HEK293T (cell line): ENCODE measurements at places on chromosomes 3 and 15.

- no peak for DNase-seq
These were observed 55.6 kb downstream of the PLXNA1 start for GRCh38 chr3:127038466-127038865.

GRCh38 chr15:61227950-61228936, 859 bp downstream of the RORA start:
- DNase-seq, result no peak

DNA sequence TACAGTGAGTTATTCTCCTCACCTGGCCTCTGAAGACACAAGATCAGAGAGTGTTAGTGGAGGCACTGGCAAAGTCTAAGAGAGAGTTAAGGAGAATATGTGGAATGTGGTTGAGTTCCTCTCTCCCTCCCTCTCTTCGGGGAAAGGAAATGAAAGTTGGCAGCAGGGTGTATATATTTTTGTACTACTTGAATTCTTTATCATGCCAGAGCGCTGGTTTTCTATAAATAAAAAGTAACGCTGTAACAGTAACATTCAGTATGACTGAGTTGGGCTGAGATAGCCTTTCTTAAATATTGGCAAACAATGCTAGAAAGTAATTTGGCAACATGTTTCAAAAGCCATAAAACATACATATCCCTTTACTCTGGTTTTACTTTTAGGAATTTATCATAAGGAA, 77.5 kb upstream of the TNFAIP8L3 start:
- no peak for DNase-seq

DNA sequence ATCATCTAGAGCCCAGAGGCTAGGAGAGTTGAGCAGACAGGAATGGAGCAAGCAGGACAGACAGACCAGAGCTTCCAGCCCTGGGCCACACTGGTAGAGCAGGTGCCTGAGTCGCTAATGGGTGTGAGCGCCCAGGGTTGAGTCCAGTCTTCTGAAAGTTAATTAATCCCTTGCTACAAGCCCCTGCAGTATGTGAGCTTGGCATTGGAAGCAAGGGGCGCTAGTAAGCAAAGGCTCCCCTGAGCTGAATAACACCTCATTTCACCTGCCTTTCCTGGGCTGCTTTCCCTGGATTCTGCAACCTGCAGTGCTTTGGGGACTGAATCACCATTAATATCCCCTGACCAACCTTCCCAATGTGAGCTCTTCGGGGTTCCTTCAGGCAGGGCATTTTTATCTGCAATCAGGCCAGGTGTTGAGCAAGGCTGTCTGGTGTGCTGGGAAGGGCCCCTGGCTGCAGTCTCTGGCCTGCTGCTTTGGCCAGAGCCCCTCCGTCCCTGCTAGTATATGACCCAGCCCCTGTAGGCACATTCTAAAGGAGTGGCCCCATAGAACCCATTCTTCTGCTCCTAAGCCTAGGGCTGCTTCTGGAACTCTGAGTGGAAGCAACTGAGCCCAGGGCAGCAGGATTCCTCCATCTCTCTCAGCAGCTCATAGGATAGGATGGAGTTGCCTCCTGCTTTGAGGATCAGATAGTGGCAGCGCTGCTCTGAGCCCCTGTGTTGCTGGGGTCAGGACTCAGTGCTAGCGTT, 45.1 kb upstream of the EPHB1 start:
- DNase-seq, result no peak

DNA sequence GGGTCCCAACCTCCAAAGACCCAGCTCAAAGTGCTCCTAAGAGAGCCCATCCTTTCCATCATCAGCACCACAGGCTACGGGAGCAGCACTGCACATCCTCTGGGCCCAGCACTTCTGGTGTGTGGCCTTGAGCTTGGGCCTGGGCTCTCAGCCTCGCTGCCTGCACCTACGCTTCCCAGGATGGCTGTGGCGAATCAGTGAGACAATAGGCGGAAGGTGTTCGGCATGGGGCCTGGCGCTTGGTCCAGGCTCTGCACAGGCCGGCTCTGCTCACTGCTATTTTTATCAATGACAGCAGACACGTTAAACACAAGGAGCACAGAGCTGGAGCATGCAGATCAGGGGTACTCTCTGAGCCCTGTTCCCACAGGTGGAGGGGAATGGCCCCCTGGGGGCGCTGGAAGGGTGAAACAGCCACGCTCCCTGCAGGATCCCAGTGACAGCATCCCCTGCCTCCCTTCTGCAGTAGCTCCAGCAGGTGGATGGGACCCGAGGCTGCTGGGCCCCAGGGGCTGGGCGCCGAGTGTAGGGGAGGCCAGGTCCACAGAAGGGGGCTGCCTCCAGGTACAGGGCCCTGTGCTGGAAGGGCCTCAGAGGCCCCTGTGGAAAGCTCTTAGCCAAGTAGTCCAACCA, 90.0 kb upstream of the RPL32 start:
- DNase-seq, result no peak

DNA sequence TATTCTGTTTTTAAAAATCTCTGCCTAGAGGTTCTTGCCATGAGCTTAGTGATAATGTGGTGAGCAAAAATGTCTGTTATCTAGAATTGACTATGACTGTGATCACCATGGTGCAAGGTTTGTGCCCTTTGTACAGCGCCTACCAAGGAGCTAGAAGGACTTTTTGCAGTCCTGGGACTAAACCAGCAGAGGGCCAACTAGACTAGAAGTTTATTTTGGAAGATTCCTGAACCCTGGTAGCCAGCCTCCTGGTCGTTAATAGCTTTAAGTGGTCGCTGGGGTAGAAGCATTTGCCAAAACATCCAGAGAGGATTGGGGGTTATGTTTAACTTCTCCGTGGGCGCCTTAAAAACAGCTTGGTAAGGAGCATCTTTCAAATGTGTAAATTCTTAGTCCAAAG, 7.8 kb downstream of the SCG5 start:
- DNase-seq, result peak; percentile 23

DNA sequence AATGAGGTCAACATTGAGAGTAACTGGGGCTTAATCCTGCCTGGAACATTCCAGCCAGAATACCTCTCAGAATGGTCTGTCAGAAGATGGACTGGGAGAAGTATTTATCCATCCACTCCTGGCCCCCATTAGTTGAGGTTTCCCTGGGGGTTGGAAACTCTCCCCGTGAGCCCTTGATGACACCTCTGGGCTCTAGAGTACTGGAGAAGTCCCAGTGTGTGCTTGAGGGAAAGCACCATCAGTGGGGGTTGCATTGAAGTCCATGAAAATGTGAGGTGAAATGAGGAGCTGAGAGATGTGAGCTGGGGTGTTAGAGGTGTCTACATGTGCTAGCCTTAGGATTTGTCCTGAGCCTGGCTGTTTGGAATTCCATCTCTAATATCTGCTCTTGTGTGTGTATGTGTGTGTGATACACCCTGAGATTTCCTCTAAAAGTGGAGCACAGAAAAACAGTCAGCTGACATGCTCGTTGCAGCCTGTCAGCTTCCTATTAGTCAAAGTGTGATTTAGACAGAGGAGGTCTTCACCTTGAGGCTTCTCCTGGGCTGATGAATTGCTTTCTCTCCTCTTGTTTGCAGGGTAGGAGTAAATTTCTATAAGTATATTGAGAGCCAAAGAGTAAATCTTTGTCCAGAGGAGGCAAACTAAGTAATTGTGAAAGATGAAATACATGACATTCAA, 67.6 kb downstream of the NR1D2 start:
- no peak for DNase-seq

GRCh38 chr3:31713816-31714215, 181.1 kb downstream of the STT3B start:
- DNase-seq, result no peak

GRCh38 chr3:119098619-119099222, 47.2 kb upstream of the TEX55 start:
- peak; percentile 33 for DNase-seq

- DNase-seq, result no peak
These were observed 29.3 kb upstream of the SH3BP5 start for GRCh38 chr3:15361494-15362214.

DNA sequence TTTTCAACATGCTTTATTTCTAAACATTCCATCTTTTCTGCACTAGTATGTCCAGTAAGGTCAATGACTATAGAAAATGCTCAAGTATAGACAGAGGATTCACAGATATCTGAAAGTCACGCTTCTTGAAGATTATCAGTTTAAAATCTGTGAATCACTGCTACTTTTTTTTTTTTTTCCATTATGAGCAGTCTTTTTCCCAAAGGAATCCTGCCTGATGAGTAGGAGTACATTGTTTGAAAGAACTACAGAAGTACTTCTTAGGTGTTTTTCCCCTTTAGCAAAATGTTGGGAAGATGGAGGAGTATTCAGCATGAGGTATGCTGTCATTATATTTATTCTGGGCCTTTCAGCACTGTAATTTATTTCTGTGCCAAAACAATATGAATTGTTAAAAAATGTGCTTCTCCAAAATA, 266.2 kb downstream of the NLGN1 start:
- no peak for DNase-seq

DNA sequence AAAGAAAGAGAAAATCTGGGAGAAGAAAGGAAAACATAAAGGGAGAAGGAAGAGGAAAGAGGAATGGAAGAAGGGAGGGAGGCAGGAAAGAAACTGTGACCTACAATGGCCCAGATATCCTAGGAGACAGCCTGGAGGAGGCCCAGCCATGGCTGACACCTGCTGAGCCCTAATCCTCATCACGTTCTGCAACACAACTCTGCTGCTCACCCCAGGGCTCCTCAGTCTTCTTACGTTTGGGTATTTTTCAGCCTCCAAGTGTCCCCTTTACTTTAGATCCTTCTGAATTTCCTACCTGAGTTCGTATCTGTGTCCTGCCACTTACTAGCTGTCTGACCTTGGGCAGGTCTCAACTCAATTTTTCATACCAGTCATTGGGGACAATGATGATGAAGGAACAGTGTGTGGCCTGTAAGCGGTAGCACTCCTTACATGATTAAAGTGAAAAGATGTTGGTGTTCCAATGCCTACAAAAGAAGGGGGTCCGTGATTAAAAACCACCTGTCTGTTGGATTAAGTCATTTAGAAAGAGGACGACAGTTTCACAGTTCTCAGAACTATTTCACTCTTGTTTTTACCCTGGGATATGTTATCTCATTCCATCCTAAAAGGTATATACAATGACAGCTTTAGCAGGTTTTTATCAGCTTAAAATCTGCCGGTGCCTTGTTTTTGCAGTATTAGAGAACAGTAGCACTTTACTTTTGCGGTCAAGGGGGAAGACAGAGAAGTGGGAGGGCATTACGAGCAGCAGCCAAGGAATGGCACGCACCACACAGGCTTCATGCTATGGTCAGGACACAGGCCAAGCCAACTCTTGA, 47.4 kb downstream of the CCR4 start:
- no peak for DNase-seq
